NCI-H345 (cell line): ENCODE measurements at places on chromosomes 3 and 15.

DNA sequence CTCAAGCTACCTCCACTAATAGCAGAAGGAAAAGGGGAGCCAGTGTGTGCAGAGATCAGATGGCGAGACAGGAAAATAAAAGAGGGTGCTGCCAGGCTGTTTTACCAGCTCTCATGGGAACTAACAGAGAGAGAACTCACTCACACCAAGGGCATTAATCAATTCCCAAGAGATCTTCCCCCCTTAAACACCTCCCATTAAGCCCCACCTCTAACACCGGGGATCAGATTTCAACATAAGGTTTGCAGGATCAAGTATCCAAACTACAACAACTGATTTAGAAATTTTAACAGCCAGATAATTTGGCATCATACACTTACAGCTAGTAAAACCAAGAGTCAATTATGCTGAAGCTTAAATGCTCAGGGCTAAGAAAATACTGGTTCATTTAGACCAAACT, 18.9 kb downstream of the CD200 start:
- no peak for DNase-seq

DNA sequence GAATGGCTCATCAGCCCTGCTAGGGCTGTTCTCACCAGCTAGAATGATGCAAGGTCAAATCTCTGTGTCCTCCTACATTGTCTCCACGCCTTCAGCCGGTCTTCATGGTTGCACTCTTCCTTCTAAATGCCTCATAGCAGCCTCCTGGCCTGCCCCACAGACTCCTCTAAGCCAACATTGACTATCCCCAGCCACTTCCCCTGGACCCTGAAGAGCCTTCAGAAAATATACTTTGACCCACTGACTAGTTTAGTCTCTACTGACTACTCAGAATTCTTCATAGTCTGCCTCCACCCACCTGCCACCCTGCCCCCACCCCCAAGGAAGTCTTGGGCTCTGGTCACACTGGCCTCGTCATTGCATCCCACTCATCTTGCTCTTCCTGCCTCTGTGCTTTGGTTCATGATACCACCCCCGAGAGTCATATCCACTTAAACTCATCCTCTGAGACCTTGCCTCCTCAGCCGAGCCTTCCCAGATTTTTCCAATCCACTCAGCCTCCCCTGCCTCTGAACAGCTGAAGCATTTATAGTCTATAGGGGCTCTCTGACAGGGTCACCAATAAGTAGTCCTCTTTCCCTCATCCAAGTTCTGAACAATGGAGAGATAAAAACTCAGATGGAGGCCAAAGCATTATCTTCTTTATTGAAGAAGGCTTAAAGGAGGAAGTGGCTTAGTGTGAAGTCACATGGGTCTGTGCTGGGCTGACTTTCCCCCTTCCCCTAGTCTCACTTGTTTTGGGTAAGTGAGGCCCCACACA, 9.5 kb upstream of the DOCK3 start:
- no peak for DNase-seq

- DNase-seq: no peak
Measured at GRCh38 chr3:14457999-14458398, 55.6 kb downstream of the SLC6A6 start.

- no peak for DNase-seq
Measured at GRCh38 chr15:69914960-69915359, 182.8 kb downstream of the TLE3 start.

GRCh38 chr3:185332026-185332735, 30.8 kb upstream of the MAP3K13 start:
- peak; percentile 73 for DNase-seq

DNA sequence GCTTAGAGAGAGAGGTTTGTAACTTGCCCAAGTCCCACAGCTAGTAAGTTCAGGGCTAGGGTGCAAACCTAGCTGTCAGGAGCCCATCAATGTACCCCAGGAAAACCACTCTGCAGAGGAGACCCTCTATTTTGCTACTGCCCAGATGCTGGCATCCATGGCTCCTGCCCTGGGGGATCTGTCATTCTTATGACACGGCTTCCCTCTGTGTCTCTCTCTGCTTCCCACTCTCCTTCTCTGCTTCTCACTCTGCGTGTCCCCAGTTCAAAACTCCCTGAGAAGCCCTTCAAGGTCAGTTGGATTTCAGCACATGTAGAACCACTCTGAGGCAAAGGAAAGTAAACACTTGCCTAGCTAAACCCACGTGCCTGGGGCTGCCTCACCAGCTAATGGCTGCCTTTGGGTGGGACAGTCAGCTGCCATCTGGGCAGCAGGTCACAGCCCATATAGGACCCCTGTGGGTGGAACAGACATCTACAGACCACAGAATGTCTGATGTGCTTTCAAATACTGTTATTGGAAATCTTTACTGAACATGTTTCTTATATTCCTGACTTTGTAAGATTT, 29.4 kb upstream of the SLCO2A1 start:
- DNase-seq: no peak

DNA sequence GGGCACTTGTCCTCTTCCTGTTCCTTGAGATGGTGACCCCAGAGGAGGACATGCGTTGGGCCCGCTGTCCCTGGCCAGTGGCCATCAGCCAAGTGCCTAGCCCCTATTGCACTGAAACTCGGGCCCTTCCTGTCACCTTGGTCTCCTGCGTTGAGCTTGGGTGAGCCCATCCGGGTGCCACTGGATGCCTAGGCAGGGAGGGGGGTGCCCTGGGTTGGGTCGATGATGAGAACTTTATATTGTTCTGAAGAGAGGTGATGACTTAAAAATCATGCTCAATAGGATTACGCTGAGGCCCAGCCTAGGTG, 221.8 kb downstream of the SNRPN start:
- no peak for DNase-seq

DNA sequence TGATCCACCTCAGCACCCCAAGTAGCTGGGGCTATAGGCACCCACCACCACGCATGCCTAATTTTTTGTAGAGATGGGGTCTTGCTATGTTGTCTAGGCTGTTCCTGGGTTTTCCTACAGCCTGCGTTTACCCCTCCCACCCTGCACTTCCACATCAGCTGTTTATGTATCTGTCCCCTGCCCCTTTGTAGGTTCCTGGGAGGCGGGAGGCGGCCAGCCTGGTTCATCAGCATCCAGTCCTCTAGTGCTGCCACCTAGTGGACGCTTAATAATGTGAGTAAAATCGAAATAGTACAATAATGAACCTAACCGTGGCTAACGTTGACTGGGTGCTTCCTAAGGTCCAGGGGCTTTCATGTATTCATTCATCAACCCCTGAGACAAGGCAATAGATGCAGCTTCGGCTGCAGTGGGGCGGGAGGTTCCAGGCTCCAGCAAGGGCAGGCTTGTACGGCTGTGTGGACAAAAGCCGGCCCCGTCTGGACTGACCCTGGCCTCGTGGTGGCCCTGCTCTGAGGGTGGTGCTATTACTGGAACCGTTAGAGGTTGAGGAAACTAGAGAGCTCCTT, 1.2 kb upstream of the LCTL start:
- DNase-seq: peak; percentile 47

- no peak for DNase-seq
Measured at GRCh38 chr3:69866988-69867720, 127.9 kb downstream of the MITF start.

- DNase-seq: no peak
Measured at GRCh38 chr3:113152849-113153248, 58.5 kb upstream of the BOC start.

GRCh38 chr15:88834211-88834812, 31.1 kb downstream of the ACAN start:
- no peak for DNase-seq

DNA sequence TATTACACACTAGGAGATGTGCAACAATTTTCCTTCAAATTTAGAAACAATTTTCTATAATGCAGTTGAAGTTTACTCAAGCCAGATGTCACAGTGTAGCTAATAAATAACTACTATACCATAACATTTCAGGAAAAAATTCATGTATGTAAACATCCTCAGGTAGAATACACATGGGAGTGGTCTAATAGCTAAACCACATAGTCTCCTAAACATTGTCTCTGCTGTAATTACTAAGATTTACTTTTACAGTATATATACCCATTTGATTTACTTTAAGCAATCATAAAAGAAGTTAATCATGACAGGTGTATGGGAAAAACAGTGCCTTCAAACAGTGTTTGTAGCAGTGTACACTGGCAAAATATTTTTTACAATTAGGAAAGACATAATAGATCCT, 110.1 kb upstream of the GRM7 start:
- no peak for DNase-seq

DNA sequence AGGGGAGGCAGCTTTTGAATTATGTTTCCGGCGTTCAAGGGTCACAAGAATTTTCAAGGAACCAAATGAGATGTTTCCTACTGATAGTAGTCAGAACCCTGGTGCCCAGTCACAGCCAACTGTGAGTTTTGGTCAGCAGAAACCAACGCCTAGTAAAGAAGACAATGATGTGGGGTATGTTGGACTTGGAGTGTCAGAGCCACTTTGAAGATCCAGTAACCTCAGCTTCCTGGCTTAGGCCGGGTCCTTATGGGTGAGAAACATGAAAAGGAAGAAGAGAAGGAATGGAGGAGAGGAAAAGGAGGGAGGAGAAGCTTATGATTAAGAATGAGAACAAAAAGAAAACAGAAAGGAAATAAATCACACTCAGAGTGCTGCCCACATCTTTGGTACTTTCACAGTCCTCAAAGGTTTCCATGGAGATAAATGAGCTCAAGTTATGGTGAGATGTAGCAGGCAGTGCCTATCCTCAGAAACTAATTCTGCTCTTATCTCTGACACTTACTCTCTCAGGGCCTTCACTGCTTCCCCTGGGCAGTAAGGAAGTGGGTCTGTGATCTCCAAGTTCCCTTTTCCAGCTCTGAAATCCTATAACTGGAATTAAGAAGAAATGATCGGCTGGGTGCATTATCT, 2.0 kb upstream of the MCF2L2 start:
- DNase-seq: no peak

- no peak for DNase-seq
Measured at GRCh38 chr3:40521254-40521653, 3.5 kb upstream of the ZNF621 start.

DNA sequence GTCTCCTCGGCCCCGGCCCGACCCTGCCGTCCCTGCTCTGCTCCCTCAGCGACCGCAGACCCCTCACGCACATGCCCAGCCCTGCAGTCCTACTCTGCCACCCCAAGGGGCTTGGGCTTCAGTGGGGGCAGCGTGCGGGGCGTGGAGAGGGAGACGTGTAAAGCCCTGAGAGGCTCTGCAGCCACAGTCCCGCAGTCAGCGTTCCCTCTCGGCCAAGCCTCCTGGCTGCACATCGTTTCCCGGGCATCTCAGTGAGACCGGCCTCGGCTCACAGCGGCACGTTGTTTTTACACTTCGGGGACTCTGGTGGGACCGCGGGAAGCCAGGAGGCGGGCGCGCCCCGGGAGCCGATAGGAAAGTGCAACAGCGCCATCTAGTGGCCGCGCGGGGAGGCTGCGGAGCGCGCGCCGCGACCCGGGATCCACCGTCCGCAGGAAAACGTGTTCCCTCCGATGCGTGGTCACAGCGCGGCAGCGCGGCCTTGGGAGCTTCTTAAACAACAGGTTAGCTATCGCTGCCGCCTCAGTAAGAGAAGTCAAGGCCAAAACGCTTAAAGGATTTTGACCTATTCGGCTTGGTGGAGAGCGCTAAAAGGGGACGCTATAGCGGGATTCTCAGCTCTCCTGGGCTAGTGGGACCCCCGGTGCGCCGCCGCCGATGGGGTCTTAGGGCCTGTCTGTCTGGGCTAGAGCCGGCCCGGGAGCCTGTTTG, 226.8 kb upstream of the IGF1R start:
- peak; percentile 60 for DNase-seq

DNA sequence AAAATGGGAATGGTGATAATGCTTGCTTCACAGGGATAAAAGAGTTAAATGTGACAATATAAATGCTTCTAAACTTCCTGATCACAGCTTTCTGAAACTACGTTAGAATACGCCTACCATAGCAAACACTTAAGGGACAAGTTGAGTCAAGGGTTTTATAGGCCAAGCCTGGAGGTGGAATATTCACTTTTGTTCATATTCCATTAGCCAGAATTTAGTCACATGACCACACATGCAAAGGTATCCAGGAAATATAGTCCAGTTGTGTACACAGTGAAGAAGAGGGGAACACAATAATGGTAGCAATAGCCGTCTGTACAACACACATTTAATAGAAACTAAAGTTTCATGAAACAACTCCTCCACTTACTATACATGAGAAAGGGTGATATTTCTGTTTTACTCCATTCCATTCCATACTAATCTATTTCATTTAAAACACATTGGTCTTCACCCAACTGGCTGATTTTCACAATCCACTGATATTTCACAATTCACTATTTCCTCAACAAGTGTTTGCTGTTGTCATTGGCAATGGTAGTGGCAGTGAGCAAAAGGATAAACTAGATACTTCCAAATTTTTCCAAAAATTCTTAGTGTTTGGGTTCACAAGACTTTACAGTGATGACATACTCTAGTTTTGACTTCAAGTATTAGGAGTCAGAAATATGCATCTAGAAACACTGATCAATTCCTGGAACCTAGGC, 270.9 kb downstream of the ERC2 start:
- no peak for DNase-seq

DNA sequence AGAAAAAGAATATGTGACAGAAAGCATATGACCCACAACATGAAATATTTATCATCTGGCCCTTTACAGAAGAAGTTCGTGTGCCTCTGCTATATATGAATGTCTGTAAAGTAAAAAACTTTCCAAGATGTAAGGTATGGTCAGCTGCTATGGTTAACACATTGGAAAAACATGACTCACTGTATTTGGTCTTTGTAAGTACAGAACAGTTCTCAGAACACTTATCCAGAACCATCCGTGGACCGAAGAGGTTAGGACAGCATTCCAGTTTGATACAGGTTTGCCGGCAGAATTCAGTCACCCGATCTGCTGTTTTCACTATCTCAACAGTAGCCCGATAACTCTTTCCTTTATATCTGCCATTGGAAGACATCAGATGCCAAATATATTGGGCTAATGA, 13.5 kb upstream of the STIMATE start:
- DNase-seq: no peak

DNA sequence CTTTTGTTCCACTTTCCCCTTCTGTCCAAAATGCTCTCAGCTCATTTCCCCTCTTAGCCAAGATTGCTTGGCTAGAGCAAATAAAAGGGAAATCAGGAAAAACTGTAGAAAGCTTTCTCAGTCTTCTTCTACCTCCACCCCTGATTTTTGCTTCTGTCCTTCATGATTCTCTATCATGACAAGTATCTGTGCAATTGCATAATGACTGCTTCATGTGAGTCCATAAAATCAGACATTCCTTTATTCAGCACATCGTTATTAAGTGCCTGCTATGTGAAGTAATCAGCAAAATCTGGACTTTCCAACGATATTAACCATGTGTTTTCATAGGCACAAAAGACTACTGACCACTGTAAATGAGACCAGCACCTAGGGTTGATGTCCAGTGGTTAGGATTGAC, 321.5 kb upstream of the CBLB start:
- DNase-seq: no peak

DNA sequence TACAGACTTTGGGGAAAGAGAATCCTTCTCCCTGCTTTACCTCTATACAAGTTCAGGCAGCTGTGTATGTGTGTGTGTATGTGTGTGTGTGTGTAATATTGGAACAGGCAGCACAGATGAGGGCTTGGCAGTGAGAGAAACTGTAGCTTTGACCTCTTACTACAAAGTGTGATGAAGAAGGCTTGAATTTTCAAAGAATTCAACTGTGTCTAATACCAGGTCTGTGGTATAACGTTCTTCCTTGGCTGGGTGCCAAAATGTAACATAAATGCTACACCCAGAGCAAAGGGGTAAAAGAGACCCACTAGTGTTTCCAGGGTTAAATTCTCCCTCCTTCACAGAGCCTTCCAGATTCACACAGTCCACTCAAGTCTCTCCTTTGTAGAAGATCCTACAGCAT, 51.1 kb downstream of the CHST2 start:
- no peak for DNase-seq
